ENCODE measurements at places on chromosomes 4 and X.

GRCh38 chrX:15549189-15550012 lies 48.8 kb downstream of the BMX start:
- no peak for DNase-seq

GRCh38 chr4:41360921-41361793 lies 104.4 kb downstream of the UCHL1 start:
- no peak for DNase-seq

- DNase-seq, result no peak
Observed at GRCh38 chrX:11064276-11064675, 46.9 kb upstream of the HCCS start.

DNA sequence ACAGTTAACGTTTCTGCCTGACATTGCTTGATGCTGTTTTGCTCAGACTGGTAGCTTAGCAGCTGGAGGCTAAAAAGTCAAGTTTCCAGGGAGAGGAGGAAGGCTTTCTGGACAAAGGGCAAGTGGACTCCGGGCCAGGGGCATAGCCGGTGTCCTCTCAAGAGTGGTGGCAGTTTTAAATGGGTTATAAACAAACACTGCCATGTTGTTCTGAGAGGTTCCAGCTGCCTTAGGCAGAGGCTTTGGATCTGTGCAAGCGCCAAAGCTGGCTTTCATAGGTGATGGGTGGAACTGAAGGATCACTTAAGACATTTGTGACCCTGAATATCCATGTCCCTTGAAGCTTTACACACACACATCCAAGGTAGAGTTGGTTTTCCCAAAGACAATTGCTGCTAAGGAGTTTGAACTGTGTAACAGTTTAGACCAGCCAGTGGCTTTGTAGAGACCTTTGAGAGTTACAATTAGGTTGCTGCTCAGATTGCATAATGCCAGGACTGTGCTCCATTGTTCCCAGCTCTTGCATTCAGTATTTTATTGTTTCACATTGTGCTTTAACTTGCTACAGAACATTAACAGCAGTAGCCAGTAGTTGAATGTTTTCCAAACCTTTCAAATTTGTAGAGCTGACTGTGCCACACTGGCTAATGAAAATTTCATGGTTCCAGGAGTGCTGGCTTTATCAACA lies 54.1 kb upstream of the AP1S2 start:
- no peak for DNase-seq

- no peak for DNase-seq
Observed at GRCh38 chrX:48948589-48948988, 8.8 kb downstream of the OTUD5 start.

- no peak for DNase-seq
Observed at GRCh38 chr4:150609131-150609530, 27.2 kb downstream of the MAB21L2 start.

DNA sequence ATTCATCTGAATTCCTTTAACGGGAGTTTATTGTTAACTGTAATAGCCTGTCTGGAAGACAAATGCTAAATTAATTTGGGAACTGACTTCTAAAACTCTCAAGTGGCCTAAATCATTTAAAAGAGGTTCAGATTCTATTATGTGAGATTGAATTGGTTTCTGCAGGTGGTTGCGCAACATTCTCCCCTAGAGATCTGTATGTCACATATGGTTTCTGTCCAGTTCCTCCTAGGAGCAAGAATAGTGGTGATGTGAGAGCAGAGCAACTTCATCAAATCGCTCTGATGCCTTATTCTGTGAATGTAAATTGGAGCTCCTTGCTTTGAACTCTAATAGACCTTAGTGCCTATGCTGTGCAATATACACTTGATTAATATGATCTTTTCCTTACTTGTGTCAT lies 144.6 kb upstream of the GPR101 start:
- DNase-seq, result no peak

- DNase-seq, result no peak
Observed at GRCh38 chrX:147894366-147894963, 17.3 kb upstream of the FMR1 start.

GRCh38 chrX:139194571-139195280 lies 335.8 kb upstream of the F9 start:
- no peak for DNase-seq
